Cardiac septum (tissue), 1 donor: ENCODE measurements at places on chromosomes 3 and 15. TPM values are rescaled to one million over a fixed set of nuclear protein-coding genes. Genes with fewer than 3 reads are reported as not detected.

DNA sequence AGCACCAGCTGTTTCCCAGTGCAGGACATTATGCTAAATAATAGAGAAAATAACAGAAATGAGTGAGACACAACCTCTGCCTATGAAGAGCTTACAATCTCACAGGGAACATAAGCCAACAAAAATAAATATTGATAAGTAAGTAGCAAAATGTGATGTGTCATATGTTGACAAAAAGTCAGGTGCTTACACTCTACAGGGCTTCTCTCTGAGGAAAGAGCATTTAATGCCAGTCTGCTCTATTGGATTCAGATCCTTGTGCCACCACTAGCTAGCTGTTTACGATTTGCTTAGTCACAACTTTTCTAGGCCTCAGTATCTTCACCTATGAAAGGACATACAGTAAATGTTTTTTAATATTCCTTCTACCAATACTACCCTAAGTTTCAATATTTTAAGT lies 500.9 kb upstream of the NAALADL2 start:
- DNase-seq, result no peak

DNA sequence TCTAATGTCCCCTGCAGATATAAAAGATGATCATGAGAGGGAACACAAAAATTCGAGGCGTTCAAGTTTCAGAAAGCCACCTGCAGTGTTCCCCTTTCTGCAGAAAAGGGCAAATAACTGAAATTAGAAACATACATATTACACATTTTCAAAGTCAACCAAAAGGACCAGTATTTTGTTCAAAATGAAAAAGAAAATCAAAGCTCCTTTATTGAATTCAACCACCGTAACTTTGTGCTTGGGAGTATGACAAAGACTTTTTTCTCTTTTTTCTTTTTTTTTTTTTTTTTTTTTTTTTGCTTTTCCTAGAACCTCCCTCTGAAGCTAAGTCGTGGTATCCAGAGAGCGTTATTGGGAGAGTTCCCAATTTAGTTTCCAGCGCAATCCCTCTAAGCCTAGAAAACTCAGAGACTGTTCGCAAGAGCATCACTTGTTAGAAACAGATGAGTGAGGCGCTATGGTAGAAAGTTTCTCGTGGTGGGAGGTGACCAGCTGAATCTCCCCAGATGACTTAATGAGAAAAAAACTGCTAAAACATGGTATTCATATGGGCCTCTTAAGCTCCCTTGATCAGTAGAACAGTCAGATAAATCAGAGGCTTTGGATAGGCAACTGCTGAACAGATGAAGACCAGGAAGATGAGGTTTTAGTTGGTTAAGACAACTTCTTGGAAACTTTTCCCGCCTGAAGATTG lies 77.4 kb downstream of the MB21D2 start:
- DNase-seq, result no peak

- no peak for DNase-seq
Measured at GRCh38 chr15:71567173-71567572, 243.2 kb upstream of the NR2E3 start.

GRCh38 chr15:48370460-48370859 lies 39.2 kb downstream of the DUT start:
- DNase-seq, result no peak

GRCh38 chr3:108475220-108475782 lies 35.1 kb downstream of the MYH15 start:
- DNase-seq, result no peak

GRCh38 chr3:173396191-173397041 lies 1.1 kb upstream of the NLGN1 start:
- no peak for DNase-seq

DNA sequence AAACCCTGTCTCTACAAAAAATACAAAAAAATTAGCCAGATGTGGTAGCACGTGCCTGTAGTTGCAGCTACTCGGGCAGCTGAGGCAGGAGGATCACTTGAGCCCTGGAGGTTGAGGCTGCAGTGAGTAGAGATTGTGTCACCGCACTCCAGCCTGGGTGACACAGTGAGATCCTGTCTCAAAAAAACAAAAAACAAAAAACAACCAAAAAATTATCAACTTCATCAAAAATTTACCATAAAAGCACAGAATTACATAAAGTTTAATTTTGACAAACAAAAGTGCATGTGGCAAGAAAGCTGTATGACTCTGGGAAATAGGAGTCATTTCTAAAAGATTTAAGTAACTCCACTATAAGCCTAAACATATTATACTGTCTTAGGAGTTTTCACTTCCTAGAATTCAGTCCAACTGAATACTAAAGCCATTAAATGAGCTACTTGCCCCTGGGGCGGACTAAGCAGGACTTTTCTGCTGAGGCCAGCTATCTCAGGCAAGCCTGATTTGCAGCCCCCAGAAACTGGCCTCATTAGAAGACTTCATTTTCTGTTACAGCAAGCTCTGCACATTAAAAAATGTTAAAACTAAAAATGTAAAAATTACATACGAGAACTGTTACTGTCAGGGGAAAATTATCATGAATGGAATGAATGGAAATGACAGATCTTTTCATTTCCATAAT lies 23.0 kb downstream of the HSPBAP1 start:
- DNase-seq, result no peak

GRCh38 chr3:196604548-196604947 lies 34.9 kb upstream of the NRROS start:
- no peak for DNase-seq

GRCh38 chr3:36600404-36600803 lies 163.9 kb downstream of the DCLK3 start:
- DNase-seq, result no peak

- DNase-seq, result no peak
Measured at GRCh38 chr3:18900994-18901393, 247.3 kb upstream of the KCNH8 start.

DNA sequence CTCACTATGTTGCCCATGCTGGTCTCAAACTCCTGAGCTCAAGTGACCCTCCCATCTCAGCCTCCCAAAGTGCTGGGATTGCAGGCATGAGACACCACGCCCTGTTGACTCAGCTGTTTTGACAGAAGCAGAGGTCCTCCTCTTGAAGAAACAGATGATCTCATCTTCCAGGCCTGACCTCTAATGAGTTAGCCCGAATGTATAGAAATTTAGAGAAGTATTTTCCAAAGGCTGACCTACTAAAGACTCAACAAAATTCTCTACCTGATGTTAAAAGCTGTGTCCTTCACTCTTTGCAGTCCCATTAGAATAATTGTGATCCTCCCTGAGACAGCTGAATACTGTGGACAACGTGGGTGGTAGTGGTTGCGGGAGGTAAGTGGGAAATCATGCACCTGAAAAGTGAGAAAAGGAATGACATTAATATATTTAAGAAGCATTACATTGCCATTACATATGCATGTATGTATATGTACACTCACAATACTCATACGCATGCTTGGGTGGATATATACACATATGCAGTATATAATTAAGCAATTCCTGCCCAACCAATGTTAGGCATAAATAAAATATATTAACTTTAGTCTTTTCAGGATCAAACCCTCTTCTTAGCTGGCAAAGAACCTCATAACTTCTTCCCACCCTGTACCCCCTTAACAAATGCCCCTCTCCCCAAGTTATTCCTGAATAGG lies 204.6 kb upstream of the NR2F2 start:
- no peak for DNase-seq

GRCh38 chr3:71989165-71989564 lies 204.2 kb upstream of the PROK2 start:
- no peak for DNase-seq

DNA sequence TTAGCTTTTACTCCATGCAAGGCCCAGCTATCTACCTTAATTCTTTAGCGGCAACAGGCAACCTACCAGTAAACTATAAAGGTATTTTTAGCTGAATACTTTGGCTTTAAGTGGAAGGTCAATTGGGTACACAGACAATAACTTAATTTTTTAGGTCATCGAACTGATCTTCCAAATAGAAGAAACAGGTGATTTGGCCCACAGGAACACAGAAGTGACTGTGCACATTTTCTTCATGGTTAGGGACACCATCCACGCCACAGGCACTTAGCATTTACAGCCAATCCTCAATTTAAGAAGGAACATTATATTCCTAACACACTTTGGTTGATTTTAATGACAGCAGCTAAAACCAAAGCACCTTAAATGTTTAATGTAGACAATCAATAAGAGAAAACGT lies 1.9 kb downstream of the ARPP19 start:
- DNase-seq, result no peak

GRCh38 chr3:24616110-24616829 lies 121.6 kb upstream of the THRB start:
- DNase-seq, result no peak

DNA sequence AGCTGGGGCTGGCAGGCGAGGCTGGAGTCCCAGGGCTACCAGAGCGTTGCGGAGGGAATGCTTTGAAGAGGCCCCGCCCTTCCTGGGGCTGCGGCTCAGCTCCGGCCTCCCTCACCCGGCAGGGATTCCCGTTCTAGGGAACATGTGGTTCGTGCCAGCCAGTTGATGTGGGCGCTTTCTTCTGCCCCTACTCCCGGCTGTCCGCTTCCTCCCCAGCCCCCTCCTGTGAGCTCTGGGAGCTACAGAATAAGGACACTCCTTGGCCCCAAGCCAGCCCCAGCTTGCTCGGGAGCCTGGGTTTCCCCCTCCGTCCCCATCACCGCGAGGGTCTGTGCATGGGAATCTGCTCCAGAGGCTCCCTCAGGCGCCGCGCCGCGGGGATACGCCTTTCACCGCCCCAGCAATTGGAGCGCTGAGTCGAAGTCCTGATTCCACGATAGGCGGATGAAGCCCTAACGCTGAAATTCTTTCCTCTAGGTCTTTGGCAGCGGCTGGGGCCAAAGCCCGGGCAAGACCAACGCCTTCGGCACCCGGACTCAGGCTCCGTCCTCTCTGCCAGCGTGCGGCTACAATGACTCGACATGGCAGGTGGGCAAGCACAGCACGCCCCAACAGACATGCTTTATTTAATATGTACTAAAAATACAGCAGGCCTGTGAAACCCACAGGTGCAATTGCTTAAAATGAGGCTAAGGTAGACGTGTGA lies 69.5 kb downstream of the KLF15 start:
- no peak for DNase-seq

- DNase-seq, result peak; percentile 81
Measured at GRCh38 chr3:111924283-111924682, 54.5 kb upstream of the ABHD10 start.

GRCh38 chr3:124282751-124283651 lies 291.1 kb upstream of the ROPN1 start:
- DNase-seq, result no peak

DNA sequence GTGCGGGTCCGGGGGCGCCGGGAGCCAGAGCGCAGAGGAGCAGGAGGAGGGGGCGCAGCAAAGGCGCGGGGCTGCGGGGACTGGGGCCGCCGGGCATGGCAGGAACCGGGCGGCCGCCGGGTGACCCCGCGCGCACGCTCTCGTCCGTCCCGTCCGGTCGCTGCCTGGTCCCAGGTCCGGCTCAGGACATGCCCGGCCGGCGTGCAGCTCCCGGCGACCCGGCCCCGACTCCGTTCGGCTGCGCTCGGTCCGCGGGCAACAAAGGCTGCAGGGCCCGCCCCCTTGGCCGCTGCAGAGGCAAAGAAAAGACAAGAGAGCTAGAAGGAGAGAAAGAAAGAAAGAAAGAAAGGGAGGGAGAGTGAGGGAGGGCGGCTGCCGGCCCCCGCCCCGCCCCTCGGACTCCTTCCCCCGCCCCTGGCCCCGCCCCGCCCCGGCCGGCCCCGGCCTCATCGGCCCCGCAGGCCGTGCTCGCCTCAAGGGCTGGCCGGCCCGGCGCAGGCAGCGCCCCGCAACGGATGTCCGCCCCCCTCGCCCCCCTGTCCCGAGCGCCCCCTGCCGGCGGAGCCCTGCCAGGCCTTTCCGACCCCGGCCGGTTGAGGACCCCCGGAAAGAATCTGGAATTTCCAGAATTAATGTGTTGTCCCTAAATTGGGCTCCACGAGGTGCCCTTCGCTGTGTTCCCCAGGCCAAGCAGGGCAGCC lies at the start of gene ADAMTS7:
ADAMTS7 (minus strand) TSS at position 341 of the 701 bp plus-strand sequence; CDS start at position 97, 244 bp downstream.
- DNase-seq, result peak; percentile 86

- DNase-seq, result no peak
Measured at GRCh38 chr15:51312166-51313073, 26.0 kb downstream of the CYP19A1 start.

Gene ABI3BP
- 26.2 TPM for total RNA-seq

Gene LINGO1
- 3.0 TPM for total RNA-seq

Gene GREM1
- total RNA-seq, result 0.59 TPM

Gene OR5H14
- not detected for total RNA-seq

Gene CFAP161
- 1.7 TPM for total RNA-seq

Gene PRSS50
- total RNA-seq, result 0.78 TPM

Gene PPP2R3A
- 82.8 TPM for total RNA-seq
